ENCODE measurements at places on chromosomes 4 and X.

GRCh38 chr4:2059726-2060602 lies 837 bp downstream of the NAT8L start:
- no peak for DNase-seq

DNA sequence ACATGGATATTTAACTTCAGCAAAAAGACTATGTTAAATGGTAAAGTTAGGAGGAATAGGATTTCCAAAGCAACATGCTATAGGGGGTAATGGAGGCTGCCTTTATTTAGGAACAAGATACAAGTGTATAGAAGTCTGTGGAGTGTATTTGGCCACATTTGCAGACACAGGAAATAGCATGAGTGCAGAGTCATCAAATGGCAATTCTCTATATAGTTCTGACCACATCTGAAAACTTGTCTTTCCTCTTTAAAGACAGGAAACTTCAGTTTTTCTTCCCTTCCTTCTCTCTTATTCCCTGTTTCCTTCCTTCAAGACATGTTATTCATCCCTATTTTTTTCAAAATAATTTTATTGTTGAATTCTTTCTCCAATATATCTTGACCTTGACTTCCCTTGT lies 119.3 kb upstream of the PITX2 start:
- DNase-seq = no peak

DNA sequence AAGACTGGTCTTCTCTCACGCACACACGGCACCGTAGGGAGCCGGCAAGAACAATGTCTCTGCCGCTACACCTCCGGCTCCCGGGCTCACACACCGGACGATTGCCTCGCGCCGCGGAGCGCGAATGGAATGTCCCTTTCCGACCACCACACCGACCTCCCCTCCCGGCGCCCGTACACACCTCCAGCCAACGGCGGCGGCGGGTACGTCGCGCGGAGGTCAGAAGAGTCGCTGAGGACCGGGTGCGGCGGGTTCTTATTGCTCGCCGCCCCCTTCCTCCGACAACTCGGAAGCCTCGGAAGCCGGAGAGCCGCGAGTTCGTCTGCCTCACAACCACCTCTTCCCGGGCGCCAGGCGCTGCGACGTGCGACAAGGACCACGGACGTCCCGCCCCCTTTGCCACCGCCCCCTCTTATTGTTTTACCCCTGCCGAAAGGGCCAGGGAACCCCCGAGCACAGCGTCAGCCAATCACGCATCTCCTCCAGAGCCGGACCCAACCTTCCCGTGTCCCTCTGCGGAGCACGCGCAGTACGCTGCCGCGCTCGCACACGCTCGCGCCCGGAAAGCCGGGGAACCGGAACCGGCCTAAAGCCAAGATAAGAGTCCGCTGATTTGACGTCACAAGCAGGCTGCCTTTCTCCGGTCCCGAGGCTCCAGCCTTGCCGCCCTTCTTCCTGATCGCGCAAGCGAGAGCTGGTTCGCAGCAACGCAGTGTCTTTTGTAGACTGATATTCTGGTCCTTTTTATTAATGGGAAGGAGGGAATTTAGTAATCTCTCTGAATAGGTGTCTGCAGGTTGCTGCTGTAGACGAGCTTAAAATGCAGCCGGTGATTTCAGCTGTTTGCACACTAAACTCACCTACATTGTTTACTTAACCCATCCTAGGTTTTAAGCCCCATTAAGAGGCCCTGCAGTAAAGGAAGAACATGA lies at the start of gene G3BP2:
Gene G3BP2, minus strand, starts transcription at position 385 of the 932 bp plus-strand sequence. CDS start 11,386 bp downstream, outside the sequence.
- DNase-seq = peak; percentile 86

DNA sequence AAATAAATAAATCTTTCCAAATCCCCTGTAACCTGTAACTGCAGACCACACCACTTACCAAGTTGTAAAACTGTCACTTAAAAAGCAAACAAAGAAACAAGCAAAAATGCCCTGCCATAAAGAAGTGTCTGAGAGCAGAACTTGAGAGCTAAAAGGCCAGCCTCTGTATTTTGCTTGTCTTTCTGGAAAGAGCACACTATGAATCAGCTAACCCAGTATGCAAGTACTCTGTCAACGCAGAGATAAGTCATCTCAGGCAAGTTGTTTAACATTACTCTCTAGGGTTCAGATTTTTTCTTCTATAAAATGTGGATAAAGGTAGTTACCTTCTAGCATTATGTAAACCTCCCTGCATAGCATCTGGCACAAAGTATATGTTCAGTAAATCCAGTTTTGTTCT lies 134.8 kb downstream of the HS3ST1 start:
- DNase-seq = no peak

GRCh38 chr4:6467600-6467999 lies 4.8 kb downstream of the PPP2R2C start:
- DNase-seq = no peak

DNA sequence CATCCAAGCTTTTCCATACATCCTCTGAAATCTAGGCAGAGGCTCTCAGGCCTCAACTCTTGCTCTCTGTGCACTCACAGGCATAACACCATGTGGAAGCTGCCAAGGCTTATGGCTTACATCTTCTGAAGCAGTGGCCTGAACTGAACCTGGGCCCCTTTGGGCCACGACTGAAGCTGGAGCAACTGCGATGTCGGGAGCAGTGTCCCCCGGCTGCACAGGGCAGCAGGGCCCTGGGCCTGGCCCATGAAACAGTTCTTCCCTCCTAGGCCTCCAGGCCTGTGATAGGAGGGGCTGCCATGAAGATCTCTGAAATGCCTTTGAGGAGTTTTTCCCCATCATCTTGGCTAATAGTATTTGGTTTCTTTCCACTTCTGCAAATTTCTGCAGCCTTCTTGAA lies 39.2 kb downstream of the PRRG1 start:
- no peak for DNase-seq

- DNase-seq = no peak
These were observed 2.4 kb downstream of the ZNF275 start for GRCh38 chrX:153336121-153336894.

- DNase-seq = no peak
These were observed 137.2 kb upstream of the ETNPPL start for GRCh38 chr4:108900018-108900580.

DNA sequence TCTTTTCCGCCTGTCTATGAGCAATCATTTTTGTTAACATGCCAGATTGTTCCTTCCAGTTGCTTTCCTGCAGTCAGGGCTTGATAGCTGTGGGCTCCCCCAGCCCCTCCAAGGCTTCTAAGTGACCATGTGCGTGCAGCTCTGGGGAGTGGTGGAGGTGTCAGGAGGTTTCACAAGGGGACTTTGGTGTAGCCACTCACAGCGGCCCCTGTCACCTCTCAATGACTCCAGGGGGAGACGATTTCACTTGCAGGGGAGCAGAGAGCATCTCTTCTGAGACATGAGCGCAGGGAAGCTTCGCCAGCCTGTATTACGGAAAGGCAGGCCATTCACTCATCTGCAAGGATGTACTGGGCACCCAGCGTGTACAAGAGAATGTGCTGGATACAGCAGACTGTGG lies 3.1 kb upstream of the GPR78 start:
- DNase-seq = no peak

Data from NCI-H1436 treated with DMSO at 0.1 percent for 48 hours (cell line).